ENCODE measurements at places on chromosomes 13 and 19. TPM values are rescaled to one million over a fixed set of nuclear protein-coding genes. Genes with fewer than 3 reads are reported as not detected.

The ABHD13 gene
- 11.1 TPM for total RNA-seq

The ATP4A gene
- 0.25 TPM for total RNA-seq

The CEACAM5 gene
- total RNA-seq = 0.25 TPM

The PTH2 gene
- not detected for total RNA-seq
